T-helper 2 cell (primary cell): ENCODE measurements at places on chromosomes 5 and 9.

DNA sequence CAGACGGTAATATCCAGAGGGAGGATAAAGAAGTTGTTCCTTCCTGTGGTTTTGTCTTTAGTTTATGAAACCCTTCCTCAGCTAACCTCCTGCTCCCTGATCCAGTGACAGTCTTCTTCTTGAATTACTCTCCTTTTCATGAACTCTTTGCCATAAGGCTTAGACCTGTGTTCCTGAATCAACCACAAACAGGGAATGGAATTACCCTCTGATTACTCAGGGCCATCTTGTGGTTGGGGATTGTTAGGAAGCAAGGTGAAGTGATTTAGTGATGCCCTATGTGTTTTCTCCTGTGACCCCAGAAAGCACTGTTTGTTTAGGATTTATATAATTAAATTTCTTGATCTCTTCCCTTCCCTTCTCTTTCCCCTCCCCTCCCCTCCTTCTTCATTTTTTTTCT is 409.1 kb downstream of the TAF11L14 start:
- DNase-seq = no peak

GRCh38 chr5:83720836-83721537 is at the start of gene HAPLN1:
Gene HAPLN1 (minus strand): TSS chr5:83720855. CDS start chr5:83673523, 47,332 bp downstream.
- no peak for DNase-seq

DNA sequence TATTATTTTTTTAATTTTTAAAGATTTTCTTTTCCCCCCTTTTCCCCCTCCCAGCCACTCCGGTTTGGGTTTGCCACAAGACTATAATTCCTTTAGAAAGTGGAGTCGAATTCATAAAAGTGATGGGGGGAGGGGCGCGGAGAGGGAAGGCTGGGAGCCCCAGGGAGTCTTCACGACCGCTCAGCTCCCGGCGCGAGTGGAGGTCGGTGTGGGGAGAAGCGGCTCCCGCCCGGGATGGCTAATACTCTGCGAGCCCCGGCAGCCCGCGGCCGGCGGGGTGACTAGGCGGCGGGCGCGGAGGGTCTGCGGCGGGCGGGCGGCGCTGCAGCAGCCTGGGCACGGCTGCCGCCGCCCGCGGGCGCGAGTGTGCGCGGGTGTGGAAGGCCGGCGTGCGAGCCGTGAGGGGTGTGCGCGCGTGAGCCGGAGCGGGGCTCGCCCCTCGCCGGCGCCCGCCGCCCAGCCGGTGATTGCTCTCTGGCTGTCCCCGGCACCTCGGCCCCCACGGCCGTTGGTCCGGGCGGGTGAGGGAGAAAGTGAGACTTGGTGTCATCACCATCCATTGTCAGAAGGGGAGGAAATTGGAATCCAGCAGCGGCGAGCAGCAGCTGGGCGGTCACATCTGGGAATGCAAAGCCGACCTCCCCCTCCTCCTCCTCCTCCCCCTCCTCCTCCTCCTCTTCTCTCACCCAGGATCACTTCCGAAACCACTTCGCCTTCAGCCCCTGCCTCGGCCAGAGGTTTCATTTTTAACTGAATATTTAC is at the start of gene PARP8:
TSS of gene PARP8 (plus strand) at position 377 of the 762 bp plus-strand sequence. CDS start 459 bp downstream, outside the sequence.
- peak; percentile 16 for DNase-seq

- DNase-seq = no peak
These were observed 11.6 kb upstream of the CMBL start for GRCh38 chr5:10319202-10319851.

DNA sequence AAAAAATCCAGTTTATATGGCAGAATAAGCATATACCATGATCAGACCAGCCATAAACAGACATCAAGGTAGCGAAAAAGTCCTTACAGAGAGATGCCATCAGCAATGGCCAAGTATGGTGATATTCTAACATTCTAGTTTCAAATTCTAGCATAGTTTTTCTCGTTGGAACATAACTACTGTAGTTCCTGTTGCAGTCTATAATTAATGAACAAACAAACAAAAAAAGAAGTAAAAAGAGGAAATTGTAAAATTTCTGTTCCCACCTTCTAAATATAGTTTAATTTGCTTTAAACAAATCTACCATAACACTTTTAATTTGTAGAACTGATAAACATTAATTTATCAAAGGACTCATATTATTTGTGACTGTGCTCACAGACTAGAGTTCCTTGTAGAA is 9.9 kb upstream of the CD180 start:
- no peak for DNase-seq

DNA sequence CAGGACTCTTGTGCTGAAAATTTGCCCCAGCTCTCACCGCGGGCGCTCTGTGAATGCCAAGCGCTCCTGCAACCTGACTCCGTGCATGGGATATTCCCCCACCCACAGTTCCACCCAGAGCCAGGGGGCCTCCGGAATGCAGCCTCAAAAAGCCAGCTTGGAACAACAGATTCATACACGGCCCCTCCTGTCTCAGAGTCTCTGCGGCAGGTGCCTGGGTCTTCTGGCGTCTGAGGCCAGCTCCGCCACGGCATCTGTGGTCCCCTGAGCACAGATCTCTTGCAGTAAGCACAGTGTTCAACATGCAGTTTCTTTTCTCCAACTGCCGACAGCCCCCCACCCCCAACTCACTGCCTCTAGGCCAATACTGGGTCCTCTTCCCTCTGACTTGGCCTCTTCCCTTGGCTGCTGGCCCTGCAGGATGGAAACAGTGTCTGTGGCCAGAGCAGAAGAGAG is 355.7 kb upstream of the IRX2 start:
- DNase-seq = no peak

- no peak for DNase-seq
These were observed 242.5 kb downstream of the BNC2 start for GRCh38 chr9:16627967-16628366.
